ENCODE measurements at places on chromosomes 3 and 15.

GRCh38 chr3:151558661-151559060 lies 97.8 kb upstream of the IGSF10 start:
- no peak for DNase-seq
- H3K4me1 ChIP-seq: no peaks in the 10 kb centered on the region
- H3K27ac ChIP-seq: no peak overlapping the region
- no peaks in the 10 kb centered on the region for H3K36me3 ChIP-seq
- H3K4me3 ChIP-seq: no peak overlapping the region

GRCh38 chr15:72229076-72229946 lies 1.7 kb downstream of the PKM start:
- DNase-seq: peak; percentile 53
- H3K4me3 ChIP-seq: peak overlapping the region; percentile 93
- H3K27ac ChIP-seq: peak overlapping the region; percentile 98
- H3K27me3 ChIP-seq: no peaks in the 10 kb centered on the region
- peaks cover 4% of the 10 kb centered on the region for H3K4me1 ChIP-seq

- H3K4me3 ChIP-seq: peak within 1 kb of the TSS; percentile 46
- no peaks in the 10 kb centered on the region for H3K36me3 ChIP-seq
- no peaks in the 10 kb centered on the region for H3K4me1 ChIP-seq
- no peaks in the 10 kb centered on the region for H3K27me3 ChIP-seq
- DNase-seq: peak; percentile 86
Measured at GRCh38 chr3:45795882-45796765, at the start of gene SLC6A20. Gene SLC6A20, minus strand, starts transcription at chr3:45796536. Its CDS starts 117 bp downstream, at chr3:45796419.

GRCh38 chr15:76667943-76668715 lies 237.0 kb downstream of the SCAPER start:
- no peak overlapping the region for H3K4me3 ChIP-seq
- no peaks in the 10 kb centered on the region for H3K4me1 ChIP-seq
- no peak for DNase-seq
- no peaks in the 10 kb centered on the region for H3K36me3 ChIP-seq

DNA sequence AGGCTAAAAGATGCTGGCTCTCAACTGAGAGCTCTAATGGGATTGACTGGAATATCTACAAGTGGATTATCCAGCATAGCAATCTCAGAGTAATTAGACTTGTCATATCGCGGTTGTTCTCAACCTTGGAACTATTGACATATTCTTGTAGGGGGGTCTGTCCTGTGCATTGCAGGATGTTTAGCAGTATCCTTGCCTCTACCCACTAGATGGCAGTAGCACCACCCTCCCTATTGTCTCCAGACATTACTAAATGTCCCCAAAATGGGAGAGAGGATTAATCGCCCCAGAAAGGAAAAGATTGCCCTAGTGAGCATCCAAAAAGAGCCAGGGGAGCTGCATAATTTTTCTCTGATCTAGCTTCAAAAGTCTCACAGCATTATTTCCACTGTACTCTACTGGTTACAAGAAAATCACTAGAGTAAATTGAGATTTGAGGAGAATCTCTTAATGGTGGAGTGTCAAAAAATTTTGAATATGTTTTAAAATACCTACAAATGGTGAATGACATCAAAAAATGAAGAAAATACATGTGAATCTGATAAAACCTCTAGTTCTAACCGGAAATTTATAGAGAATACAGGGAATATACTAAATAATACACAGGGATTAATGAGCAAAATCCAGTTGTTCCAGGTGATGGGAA lies 388.2 kb upstream of the AGTR1 start:
- H3K36me3 ChIP-seq: no peaks in the 10 kb centered on the region
- DNase-seq: no peak
- no peaks in the 10 kb centered on the region for H3K4me1 ChIP-seq

DNA sequence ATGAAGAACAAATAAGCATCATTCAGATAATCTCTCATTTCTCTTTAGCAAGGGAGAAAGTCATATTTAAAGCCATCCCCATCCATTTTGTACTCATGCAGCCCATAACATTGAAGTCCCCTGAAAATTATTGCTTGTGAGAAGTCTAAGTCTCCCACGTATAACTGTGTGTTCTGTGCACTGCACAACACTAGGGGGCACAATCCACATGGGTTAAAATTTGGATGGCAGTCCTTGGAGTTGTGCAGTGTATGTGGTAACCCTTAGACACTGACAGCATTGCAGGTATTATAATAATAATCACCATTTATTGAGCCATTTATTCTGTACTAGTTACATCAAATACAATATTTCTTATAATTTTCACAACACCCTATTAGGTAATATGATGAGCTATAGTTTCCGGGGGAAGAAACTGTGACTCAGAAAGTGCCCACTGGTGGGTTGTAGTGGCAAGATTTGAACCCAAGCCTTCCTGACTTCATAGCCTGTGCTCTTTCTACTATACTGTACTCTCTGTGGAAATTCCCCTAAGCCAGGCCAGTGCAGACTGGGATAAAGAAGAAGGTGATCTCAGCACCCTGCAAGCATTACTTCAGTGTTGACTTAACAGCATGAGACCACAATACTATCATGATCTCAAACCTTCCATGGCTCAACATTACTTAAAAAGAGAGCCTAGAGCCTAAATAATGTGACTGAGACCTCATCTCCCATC lies 15.7 kb downstream of the KCNAB1 start:
- H3K27me3 ChIP-seq: no peaks in the 10 kb centered on the region
- no peaks in the 10 kb centered on the region for H3K36me3 ChIP-seq
- no peak for DNase-seq
- H3K27ac ChIP-seq: no peak overlapping the region

GRCh38 chr3:19063936-19064335 lies 84.4 kb upstream of the KCNH8 start:
- DNase-seq: no peak
- no peaks in the 10 kb centered on the region for H3K36me3 ChIP-seq
- no peaks in the 10 kb centered on the region for H3K4me1 ChIP-seq
- no peak overlapping the region for H3K4me3 ChIP-seq

DNA sequence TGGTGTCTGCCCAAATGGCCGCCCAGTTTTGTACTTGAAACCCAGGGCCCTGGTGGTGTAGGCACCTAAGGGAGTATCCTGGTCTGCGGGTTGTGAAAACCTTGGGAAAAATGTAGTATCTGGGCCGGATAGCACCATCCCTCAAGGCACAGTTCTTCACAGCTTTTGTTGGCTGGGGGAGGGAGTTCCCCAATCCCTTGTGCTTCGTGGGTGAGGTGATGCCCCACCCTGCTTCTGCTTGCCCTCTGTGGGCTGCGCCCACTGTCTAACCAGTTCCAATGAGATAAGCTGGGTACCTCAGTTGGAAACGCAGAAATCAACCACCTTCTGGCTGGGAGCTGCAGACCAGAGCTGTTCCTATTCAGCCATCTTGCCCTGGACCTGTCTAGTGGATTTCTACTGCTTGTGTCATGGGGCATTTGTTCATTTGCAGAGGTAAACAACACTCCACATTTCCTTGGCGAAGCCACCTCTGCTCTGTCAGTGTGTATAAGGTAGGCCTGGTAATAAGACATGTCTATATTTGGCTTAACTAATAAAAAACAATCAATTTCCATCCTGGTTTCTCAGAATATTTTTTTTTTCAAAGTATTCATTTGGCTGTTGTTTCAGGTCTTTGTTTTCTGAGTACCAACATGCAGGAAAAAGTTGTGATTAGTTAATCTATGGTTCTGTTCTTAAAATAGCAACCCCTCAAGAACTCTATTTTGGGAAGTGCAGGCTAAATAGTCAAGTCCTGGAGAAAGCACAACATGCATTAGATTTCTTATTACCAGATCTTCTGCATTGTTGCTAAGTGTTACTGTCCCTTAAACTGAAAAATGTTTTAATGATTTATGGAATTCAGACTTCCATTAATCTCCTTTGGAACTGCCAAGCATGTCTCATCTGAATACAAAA lies 304.3 kb downstream of the ZIC1 start:
- H3K4me3 ChIP-seq: no peak overlapping the region
- H3K36me3 ChIP-seq: no peaks in the 10 kb centered on the region
- no peaks in the 10 kb centered on the region for H3K4me1 ChIP-seq
- H3K27ac ChIP-seq: no peak overlapping the region
- DNase-seq: no peak

GRCh38 chr3:29410220-29410619 lies 129.3 kb downstream of the RBMS3 start:
- H3K4me3 ChIP-seq: no peak overlapping the region
- no peaks in the 10 kb centered on the region for H3K36me3 ChIP-seq
- H3K27ac ChIP-seq: no peak overlapping the region
- no peaks in the 10 kb centered on the region for H3K27me3 ChIP-seq
- H3K4me1 ChIP-seq: no peaks in the 10 kb centered on the region

Data from Peyer's patch (tissue), 4 donors.